Left hindlimb (tissue), 1 donor: ENCODE measurements at places on chromosomes 13 and 19.

GRCh38 chr19:50333235-50333736 lies 4.1 kb upstream of the KCNC3 start:
- peak; percentile 89 for DNase-seq

DNA sequence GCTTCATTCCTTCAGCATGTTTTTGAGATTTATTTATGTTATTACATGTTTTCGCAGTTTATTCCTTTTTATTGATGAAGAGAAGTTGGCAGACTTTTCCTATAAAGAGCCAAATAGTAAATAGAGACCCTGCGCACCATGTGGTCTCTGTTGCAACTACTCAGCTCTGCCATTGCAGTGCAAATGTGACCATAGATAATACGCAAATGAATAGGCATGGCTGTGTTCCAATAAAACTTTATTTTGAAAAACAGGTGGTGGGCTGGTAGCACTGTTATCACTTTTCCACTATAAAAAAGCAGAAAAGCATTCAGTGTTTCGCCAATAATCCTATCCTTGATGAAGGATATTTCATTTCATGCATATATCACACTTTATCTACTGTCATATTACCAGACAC lies 95.0 kb downstream of the DNAJC3 start:
- DNase-seq, result no peak

DNA sequence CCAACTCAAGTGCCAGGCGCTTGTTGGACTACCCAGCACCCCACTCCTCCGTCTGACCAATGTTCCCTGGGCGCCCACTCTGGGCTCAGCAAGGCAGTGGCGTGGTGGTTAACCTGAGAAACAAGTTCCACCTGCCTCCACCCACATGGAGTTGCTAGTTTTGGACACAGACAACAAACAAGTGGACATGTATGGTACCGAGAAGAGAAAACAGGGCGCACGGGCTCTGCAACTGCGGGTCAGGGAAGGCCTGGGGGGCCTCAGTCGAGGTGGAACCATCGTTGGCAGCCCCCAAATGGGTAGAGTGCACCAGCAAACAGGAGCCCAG lies 2.5 kb downstream of the MIER2 start:
- DNase-seq, result no peak

- no peak for DNase-seq
Measured at GRCh38 chr19:54415208-54415900, at the start of gene TTYH1. Gene TTYH1 (plus strand): TSS chr19:54415464. CDS start chr19:54415553, 89 bp downstream.

DNA sequence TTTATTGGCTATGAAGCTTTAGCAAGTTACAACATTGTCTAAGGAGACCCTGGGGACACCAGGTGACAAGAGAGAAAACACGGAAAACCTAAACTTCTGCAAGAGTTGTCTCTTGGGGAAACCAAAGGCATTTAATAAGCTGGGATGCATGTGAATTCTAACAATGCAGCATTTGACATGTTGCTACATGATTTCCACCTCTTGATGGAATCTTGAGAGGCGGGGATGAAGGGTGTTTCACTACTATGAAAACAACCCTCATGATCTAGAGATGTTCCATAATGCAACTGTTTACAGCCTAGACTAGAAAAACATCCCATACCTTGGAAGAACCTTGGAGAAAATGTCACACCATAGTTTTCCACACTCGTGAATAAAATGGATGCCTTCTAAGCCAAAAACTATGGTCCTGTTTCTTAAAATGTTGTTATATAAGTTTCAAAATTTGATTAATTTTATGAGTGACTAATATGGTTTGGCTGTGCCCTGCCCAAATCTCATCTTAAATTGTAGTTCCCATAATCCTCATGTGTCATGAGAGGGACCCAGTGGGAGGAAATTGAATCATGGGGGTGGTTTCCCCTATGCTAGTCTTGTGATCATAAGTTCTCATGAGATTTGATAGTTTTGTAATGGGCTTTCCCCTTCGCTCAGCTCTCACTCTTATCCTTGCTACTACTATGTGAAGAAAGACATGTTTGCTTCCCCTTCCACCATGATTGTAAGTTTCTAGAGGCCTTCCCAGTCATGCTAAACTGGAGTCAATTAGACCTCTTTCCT lies 164.6 kb downstream of the TNFSF13B start:
- no peak for DNase-seq
